ENCODE measurements at places on chromosomes 4 and X.

DNA sequence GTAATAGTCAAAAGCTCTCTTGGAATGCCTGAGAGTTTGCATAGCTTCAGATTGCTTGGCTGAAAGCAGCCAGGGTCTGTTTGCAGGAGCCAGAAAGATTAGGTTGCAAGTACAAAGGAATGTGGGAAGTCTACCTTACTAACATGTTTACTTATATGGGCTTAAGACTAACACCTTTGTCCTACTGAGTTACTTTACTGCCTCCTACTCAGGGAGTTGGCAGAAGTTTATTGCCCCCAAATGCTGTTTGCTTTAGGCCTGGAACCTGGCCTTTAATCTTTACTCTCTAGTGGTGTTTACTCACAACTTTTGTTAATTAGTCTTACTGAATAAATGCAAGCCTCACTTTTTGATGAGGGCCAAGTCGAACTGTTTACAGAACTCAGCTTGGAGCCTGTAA lies 219.4 kb upstream of the ZC4H2 start:
- DNase-seq, result no peak

DNA sequence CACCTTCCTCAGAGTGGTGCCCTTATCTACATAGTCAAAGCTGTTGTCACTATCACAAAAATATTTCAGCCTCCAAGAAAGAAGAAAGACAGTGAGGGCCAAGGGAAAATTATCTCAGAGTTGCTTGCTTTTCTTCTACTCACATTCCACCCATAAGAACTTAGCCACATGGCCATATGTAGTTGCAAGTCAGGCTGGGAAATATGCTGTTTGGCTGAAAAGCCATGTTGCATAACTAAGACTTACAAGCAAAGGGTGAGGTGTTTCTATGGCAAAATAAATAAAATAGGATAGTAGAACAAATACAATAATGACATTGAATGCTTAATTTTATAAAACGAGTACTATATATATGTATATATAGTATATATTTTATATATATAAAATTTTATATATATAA lies 365.9 kb upstream of the PABPC4L start:
- DNase-seq, result no peak

DNA sequence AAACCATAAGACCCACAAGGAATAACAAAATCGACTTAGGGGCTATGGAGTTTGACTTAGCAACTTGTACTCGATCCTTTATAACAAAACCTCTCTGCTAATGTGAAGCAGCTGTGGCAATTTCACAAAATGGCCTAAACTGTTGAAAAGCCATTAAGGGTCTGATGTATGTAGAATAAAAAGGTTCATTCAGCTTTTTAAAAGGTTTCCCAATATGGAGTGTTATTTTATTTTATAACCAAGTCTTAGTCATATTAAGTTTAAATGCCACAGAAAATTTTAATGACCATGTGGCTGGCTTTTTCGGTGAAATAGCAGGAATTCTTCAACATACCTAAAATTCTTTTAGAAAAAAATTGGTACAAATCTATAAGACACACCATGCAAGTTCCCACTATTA lies 291.8 kb upstream of the HAND2 start:
- no peak for DNase-seq

- DNase-seq, result no peak
These were observed 159.7 kb downstream of the NSUN7 start for GRCh38 chr4:40909363-40909876.

GRCh38 chr4:67714248-67714583 lies 13.3 kb upstream of the UBA6 start:
- no peak for DNase-seq

GRCh38 chr4:180766944-180767729 lies 1476.1 kb upstream of the TENM3 start:
- DNase-seq, result no peak

DNA sequence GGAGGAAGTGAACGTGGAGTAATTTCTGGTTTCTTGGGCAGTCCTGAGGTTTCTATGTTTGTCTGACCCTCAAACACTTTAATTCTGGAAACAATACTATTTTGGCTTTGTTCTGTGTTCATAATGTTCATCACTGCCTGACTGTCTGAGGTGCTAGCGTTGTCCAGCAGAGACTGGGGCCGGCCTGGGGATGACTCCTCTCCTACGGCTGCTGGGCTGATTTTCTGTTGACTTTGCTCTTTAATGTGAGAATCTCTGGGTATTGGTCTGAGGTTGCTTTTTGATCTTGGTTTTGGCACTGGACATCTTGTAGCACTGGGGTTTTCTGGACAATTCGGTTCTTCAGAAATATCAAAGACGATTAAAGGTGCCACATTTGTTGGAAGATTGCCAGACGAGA lies 75.8 kb downstream of the RPS3A start:
- DNase-seq, result no peak

GRCh38 chrX:479273-479981 lies 92.7 kb upstream of the PPP2R3B start:
- DNase-seq, result no peak

DNA sequence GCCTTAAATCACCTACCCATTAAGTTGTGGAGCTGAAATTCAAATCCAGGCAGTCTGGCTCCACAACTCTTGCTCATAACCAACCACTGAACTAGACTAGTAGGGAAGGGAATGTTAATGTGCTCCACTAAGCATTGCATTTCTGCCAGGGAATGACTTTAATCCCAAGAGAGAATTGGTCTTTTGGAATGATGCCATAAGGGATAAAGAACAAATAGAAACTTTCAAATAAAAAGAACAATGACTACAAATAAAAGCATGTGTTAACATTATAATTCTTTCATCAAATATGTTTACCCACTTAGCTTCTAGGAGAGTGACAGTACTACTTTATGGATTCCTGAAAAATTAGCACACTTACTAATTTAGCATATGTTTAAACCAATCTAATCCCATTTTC lies 905.9 kb downstream of the CENPC start:
- peak; percentile 71 for DNase-seq

- no peak for DNase-seq
These were observed 246.7 kb upstream of the ARSJ start for GRCh38 chr4:114226179-114226578.

- DNase-seq, result no peak
These were observed 28.8 kb upstream of the JADE1 start for GRCh38 chr4:128780688-128781087.

GRCh38 chrX:122545778-122546177 lies 638.3 kb upstream of the GRIA3 start:
- DNase-seq, result no peak

DNA sequence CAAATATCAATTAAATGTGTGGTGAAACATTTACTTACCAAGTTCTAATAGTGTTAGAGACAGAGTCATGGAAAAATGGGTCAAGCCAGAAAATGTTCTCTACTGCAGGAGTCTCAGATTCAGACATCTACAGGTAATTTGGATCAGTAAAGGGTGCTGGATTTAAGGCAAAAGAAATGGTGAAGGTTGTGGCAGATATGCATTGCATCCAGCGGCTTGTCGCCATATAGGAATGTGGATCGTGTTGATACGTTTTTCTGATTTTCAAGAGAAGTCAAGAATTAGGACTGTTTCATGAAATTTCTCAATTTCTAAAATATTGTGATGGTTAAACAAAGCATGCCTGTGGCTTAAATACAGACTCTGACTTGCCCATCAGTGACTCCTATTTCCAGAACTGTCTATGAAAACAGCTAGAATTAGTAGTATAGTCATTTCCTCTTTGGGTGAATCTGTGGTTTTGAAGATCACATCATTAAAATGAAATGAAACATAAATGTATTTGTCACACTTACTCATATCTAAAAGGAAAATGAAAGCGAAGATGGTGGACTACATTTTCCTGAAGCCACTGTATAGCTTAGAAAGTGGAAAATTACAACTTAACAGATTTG lies 110.1 kb upstream of the VEGFC start:
- DNase-seq, result no peak

- no peak for DNase-seq
These were observed 85.5 kb downstream of the BCOR start for GRCh38 chrX:40012039-40012867.

Measured in NCI-H446 treated with DMSO at 0.1 percent for 48 hours (cell line).